AG09319 (cell line): ENCODE measurements at places on chromosomes 16 and 17.

- DNase-seq, result no peak
Measured at GRCh38 chr17:82110298-82110697, 12.3 kb upstream of the FASN start.

DNA sequence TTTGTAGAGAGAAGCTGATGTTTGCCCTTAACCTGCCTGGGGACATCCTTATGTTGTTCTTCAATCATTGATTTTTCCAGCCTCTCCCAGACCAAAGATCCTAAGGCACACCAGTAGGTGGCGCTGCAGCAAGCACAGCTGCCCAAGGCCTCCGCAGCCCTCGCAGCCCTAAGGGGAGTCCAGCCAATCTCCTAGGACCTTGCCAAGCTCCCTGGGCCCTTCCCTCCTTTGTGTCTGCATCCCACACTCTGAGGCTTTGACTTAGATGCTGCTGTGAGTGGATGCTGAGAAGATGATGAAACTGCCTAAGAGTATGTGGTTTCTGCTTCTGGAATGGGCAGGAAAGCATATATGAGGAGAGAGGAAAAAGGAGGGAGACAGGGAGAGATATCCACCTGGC lies 47.1 kb downstream of the SPACA3 start:
- peak; percentile 7 for DNase-seq

DNA sequence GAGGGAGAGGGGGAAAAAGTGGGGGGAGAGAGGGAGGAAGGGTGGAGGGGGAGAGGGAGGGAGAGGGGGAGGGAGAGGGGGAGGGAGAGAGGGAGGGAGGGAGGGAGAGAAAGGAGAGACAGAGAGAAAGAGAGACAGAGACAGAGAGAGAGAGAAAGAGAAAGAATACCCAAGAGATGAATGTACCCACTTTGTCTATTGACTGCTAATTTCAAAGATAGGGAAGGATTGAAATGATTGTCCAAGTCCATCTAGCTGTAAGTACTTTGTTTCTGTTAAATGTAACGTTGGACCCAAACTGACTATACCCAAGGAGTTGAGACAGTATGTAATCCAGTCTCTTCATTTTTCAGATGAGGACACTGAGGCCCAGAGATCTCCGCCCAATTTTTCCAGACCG lies 374.9 kb downstream of the GRIN2A start:
- DNase-seq, result no peak

GRCh38 chr16:629185-629832 lies 1.5 kb upstream of the WFIKKN1 start:
- no peak for DNase-seq

DNA sequence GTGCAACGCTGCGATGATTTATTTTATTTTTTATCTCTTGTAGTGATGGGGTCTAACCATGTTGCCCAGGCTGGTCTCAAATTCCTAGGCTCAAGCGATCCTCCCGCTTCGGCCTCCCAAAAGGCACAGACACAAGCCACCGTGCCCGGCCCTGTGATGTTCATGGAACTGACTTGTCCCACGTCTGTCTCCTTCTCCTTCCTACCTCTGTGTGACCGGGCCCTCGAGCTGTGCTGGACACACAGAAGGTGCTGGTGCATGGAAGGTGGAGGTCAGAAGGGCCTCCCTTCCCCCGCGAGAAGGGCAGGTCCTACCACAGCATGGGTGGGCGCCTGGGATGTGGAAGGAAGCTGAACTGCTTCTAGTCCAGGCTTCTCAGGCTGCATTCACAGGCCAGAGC lies 88.0 kb downstream of the SEC14L1 start:
- DNase-seq, result no peak

DNA sequence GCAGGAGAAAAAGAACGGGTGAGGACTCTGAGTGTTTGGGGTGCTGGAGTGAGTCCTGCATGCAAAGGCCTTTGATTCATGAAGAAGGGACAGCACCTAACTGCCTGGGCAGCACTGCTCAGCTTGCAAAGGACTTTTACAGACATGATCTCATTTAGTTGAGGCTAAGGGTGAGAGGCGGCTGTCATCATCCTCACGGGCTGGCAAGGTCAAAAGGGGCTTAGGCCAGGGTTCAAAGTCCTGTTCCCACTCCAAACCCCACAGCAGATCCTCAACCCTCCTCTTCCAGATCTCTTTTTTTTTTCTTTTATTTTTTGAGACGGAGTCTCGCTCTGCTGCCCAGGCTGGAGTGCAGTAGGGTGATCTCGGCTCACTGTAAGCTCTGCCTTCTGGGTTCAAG lies 4.8 kb downstream of the RHBDF2 start:
- DNase-seq, result no peak

DNA sequence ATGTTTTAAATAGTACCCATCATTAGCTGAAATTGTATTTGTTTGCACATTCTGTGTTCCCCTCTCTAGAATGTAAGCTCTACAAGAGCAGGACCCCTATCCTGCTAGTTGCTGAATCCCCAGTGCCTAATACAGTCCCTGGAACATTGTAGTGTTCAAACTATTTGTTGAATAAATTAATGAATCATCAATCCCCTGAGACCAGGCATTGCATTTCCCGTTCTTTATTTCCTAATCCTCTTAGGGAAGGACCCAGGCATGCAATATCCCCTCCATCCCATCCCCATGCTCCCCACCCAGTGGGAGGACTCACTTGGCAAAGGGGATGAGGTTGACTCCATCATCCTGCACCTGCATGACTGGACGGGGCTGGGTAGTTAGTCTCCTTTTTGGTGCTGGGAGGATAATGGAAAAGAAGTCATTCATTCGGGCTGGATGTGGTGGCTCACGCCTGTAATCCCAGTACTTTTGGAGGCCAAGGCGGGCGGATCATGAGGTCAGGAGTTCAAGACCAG lies 3.2 kb downstream of the INCA1 start:
- DNase-seq, result no peak

DNA sequence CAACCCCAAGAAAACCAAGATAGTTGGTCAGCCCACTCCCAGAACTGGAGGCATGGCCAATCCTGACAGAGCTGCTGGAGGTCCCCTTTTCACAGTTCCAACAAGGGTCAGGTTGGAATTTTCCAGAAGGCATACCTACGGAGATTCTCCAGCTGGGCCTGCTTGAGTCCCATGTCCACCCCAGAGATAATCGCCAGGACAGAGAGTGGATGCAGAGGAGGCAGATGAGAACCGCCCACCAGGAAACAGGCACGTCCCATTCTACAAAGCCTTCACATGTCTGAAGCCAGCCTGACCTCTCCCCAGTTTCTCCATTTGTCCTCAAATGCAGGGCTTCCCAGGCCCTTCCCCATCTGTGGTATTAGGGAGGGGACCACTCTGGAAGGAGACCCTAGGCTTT lies 47.4 kb upstream of the SMURF2 start:
- DNase-seq, result no peak

- DNase-seq, result no peak
Measured at GRCh38 chr16:27401768-27402568, at the start of gene IL21R. TSS of gene IL21R (plus strand) at chr16:27402174. CDS start at chr16:27430072, 27,898 bp downstream.

- DNase-seq, result no peak
Measured at GRCh38 chr16:280552-280951, at the start of gene ARHGDIG. TSS of gene ARHGDIG (plus strand) at chr16:280591. CDS start at chr16:280681, 90 bp downstream.

GRCh38 chr17:32483451-32484019 lies 3.3 kb upstream of the CDK5R1 start:
- DNase-seq, result peak; percentile 57
